Epithelial cell of proximal tubule (primary cell): ENCODE measurements at places on chromosomes 6 and 20. TPM values are rescaled to one million over a fixed set of nuclear protein-coding genes. Genes with fewer than 3 reads are reported as not detected.

Gene SLPI
- total RNA-seq: 20.5 and 68.1 TPM in 2 replicates

DNA sequence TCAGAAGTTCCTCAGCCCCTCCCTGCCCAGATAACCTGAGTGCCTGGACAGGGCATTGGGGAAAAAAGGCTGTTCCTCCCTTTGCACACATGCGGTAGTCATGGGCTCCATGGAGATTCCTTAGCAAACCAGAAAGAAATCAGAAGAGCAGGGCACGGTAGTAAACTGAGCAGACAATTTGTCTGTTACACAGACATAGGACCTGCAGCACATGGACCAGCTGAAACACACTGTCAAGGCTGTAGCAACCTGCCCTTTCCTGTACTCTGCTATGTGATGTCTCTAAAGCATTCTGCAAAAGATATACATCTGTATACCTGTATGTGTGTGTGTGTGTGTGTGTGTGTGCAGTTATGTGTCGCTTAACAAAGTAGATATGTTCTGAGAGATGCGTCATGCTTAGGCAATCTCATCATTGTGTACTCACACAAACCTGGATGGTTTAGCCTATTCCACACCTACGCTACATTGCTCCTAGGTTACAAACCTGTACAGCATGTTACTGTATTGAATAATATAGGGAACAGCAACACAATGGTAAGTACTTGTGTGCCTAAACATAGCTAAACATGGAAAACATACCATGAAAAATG is 44.4 kb upstream of the BMP5 start:
- no peak for DNase-seq

DNA sequence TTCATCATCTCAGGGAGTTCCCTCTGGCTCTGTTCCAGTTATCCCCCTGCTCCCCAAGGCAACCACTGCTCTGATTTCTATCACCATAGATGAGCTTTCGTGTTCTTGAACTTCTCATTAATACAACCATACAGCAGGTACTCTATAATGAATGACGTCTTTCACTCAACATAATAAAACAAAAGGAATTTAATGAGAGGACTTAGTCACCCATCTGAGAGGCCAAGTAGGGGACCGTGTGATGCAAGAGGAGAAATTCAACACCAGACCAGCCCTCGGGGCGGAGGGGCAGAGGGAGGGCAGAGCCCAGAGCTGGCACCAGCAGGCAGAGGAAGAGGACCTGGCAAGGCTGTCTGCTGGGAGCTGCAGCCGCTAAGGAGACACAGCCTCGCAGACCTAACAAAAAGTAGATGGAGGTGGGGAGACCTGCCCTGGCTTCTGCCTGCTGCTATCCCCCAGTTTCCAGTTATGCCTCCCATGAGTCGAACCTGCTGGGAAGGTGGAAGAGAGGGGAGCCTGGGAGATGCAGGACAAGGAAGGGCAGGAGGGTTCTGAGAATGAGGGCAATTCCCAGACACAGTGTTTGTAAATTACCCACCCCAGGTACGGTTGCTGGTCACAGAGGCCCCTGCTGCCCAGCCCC is 13.8 kb downstream of the CCN5 start:
- peak; percentile 85 for DNase-seq

Gene CFB
- total RNA-seq: 0.81 and 2.2 TPM in 2 replicates

Gene CNR1
- 1.8 and 4.2 TPM in 2 replicates for total RNA-seq

GRCh38 chr6:144007478-144008119 is 460 bp downstream of the PLAGL1 start:
- DNase-seq: no peak

- DNase-seq: no peak
Observed at GRCh38 chr6:169921217-169921616, 169.8 kb downstream of the ERMARD start.

Gene B3GAT2
- under 0.01 TPM in 1 of 2 replicates, not detected in the other for total RNA-seq

- DNase-seq: no peak
Observed at GRCh38 chr6:132483779-132484679, 28.9 kb downstream of the STX7 start.

DNA sequence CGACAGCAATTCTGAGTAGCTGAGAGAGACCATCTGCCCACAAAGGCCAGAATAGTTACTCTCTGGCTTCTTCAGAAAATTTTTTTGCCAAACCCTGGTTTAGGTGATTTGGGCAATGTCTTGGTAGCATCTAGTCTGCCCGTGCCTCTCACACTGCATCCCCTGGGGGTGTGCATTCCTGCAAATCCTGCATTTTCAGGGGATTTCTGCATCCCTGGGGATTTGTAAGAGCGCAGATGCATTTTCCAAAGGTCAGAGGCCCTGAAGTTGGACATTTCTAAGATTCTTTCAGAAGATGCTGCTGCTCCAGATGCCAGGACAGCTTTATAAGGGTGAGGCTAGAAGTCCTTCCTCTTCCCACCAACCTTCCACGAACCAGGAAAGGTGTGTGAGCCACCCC is 4.0 kb downstream of the CST9 start:
- DNase-seq: no peak

DNA sequence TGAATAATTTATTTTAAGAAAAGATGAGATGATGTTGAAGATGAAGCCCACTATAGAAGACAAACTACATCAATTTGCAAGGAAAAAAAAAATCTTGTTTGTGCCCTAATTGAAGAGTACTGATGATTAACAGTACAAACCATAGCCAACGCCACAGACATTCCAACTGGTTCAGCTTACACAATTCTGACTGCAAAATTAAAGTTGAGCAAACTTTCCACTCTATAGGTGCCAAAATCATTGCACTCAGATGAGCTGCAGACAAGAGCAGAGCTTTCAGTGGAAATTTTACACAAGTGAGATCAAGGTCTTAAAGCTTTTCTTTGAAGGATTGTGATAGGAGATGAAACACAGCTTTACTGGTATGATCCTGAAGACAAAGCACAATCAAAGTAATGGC is 85.3 kb downstream of the OGFRL1 start:
- no peak for DNase-seq

DNA sequence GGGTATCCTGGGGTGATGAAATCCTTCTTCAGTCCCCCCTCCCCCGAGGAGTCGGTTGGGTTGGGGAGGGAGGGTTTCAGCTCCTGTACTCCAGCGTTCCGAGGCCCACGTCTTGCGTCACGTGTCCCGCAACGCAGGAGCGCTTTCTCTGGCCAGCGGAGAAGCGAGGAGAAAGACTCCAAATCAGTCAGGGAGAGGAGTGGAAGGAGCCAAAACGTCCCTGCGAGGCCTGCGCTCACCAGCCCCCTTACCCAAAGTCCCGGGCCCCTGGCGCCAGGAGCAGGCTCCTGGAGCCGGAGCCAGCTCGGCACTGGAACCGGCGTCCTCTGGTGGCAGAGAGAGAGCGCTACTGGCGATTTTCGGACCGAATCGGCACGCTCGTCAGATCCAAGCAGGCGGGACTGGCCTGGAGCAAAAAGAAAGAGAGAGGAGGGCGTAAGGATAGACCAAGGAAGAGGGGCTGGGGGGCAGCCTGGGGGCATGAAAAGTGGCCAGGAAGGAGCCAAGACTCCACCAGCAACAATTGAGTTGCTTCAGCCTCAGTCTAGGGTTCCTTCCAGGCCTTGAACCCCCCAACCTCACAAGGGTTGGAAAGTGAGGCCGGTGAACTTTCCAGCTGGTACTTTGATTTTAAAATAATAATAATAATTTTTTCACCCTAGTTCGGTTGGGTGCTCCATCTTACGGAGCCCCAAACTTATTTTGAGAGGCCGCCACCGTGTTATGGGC is at the start of gene GNAS:
Gene GNAS, plus strand, starts transcription at position 174 of the 729 bp plus-strand sequence.
- no peak for DNase-seq

Gene DUSP15
- total RNA-seq: not detected in 2 replicates

DNA sequence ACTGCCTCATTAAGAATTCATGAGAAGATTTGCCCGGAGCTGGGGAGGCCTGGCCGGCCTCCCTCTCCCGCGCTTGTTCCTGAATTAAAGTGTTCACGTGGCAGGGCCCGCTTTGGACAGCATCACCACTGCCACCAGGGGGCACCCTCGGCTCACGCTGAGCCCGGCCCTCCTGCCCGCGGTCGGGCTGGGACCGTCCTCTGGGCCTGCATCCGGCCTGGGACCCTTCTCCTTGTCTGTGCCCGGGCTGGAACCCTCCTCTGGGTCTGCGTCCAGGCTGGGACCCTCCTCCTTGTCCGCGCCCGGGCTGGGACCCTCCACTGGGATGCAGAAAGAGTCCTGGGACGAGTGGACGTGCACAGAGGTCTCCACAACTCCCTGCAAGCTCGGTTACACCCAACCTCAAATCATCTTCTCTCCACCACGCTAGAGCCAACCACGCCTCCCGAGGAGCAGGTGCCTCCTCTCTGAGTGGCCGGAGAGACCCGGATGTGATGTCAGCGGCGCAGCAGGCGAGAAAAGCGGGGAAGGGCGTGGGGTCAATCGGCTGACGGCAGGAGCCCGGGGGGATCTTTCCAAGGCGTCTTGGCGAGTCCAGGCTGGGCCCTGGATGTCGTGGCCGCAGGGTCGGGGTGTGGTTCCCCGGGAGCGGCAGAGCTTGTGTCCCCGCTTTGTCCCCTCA is 50.9 kb upstream of the DACT2 start:
- DNase-seq: no peak

GRCh38 chr20:54227241-54227640 is 19.4 kb downstream of the PFDN4 start:
- DNase-seq: no peak

Gene EDN3
- total RNA-seq: not detected in 2 replicates
